ENCODE measurements at places on chromosomes 7 and 10.

GRCh38 chr7:83001362-83002040, 161.2 kb downstream of the PCLO start:
- no peak for DNase-seq

DNA sequence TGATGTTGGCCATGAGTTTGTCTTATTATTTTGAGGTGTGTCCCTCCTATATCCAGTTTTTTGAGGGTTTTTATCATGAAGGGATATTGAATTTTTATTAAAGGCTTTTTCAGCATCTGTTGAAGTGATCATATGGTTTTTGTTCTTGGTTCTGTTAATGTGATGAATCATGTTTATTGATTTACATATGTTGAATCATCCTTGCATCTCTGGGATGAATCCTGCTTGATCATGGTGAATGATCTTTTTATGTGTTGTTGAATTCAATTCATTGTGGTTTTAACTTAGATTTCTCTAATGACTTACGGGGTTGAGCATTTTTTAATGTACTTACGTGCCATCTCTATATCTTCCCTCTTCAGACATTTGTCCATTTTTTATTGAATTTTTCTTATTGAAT, 22.9 kb downstream of the DLD start:
- no peak for DNase-seq

- no peak for DNase-seq
Measured at GRCh38 chr10:17588420-17588819, 28.8 kb downstream of the HACD1 start.

DNA sequence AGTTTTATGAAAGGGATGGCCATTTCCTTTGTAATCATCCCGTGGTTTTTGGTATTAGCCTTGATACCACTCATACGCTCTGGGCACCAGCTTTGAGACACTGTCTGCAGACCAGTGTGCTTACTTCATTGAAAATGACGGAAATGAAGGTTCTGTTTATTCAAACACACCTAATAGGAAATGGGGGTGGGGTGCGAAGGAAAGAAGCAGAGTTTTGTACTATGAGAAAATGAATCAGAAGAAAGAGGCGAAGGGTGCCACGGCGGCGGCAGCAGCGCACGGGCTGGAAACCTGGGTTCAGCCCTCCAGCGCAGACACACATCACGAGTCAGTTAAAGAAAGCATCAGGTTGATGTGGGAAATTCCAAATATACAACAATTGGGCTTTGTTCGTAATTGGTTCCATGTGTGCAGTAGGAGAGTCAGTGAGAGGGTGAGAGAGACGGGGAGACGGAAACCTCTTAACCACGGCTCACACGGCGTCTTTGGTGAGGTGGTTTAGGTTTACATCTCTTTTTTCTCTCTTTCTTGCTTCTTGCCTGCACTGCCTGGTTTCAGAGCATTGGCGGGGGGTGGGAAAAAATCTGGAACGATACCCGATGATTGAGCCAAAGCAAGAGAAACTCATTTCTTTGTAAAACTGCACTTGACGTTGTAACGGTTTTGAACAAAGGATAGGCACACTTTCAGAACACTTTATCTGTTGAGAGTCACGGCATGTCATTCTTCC, 321.2 kb downstream of the FRMD4A start:
- DNase-seq, result no peak

- DNase-seq, result no peak
Measured at GRCh38 chr7:50826371-50827172, 43.9 kb upstream of the GRB10 start.

DNA sequence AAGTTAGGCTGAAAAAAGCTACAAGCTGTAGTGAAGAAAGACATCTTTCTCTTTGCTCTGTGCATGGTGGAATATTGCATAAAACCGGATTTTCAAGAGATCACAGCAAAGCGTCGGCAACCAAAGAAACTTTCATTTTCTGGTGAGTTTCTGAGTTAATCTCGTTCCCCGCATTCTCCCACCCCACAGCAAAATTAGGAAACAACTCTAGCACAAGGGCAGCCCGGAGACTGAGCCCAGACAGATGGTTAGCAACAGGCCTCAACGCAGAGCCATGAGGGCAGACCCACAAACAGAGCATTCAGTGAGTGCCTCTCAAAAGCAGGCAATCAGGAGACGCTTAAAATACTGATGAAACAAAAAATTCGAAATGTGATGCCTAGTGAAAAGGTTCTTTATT, 396.1 kb upstream of the KLF6 start:
- DNase-seq, result no peak

DNA sequence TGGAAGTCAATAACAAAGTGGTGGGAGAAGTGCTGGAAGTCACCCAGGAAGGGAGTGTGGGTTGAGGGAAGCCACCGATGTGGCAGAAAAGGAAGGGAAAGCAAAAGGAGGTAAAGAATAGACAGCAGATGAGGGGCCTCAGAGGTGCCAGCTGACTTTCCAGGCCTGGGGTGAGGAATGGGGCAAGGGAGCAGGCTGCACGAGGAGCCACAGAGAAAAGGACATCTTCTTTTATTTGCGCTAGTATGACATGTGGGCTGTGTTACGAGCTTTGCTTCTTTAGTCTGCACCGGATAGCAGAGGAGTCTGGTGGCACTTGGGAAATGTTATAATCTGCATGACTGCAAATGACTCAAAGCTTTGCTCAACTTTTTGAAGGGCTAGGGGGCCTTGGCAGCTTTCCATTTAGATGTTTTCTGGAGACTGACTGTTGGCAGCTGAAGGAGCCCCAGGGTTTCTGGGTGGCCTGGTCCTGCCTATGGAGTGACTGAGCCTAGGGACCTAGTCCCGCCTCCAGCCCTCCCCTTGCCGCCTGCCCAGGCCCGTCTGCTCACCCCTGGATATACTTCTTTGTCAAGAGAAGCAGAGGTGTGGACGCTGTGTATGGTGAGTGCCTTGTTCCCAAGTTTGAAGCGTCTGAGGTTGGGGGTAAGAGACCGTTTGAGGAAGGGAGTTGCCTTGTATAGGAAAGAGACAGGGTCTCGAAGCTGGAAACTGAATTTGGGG, 5.1 kb downstream of the PRXL2A start:
- DNase-seq, result no peak

DNA sequence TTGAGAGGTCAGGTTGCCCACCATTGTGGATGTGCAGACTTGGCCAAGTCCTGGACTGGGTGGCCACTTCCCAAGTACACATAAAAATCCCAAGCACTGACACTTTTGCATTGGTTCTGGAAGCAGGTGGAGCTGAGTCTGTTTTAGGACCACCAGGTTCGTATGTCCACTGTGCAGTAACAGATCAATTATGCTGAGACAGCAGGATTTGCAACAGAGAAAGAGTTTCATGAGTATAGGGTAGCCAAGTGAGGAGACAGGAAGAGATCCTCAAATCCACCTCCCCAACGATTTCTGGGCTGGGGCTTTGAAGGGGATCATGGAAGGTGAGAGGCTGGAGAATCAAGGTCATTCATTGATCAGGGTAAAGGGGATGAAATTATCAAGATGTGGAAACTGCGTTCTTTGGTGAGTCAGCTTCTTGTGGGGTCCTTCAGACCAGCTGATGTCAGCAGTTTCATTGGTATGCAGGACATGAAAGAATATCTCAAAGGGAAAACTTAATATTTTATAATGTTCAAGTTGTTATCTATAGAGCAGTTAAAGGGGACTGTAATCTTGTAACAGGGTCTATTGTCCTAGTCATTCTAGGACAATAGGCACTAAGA, 277.7 kb downstream of the GALNT17 start:
- DNase-seq, result no peak

GRCh38 chr7:117165656-117166055, 157.2 kb downstream of the WNT2 start:
- DNase-seq, result no peak

GRCh38 chr10:28890121-28890950, 213.0 kb downstream of the BAMBI start:
- DNase-seq, result no peak

GRCh38 chr10:14050598-14050997, 280.1 kb downstream of the FRMD4A start:
- no peak for DNase-seq

GRCh38 chr10:122225330-122225729, 45.8 kb upstream of the BTBD16 start:
- DNase-seq, result no peak

GRCh38 chr7:134927723-134928122, 58.6 kb upstream of the AGBL3 start:
- DNase-seq, result no peak

- no peak for DNase-seq
Measured at GRCh38 chr10:108791030-108791429, 1132.3 kb downstream of the XPNPEP1 start.

GRCh38 chr10:10533437-10533836, 484.2 kb upstream of the CELF2 start:
- DNase-seq, result no peak

GRCh38 chr10:93039721-93040120, 20.9 kb upstream of the CYP26C1 start:
- no peak for DNase-seq

DNA sequence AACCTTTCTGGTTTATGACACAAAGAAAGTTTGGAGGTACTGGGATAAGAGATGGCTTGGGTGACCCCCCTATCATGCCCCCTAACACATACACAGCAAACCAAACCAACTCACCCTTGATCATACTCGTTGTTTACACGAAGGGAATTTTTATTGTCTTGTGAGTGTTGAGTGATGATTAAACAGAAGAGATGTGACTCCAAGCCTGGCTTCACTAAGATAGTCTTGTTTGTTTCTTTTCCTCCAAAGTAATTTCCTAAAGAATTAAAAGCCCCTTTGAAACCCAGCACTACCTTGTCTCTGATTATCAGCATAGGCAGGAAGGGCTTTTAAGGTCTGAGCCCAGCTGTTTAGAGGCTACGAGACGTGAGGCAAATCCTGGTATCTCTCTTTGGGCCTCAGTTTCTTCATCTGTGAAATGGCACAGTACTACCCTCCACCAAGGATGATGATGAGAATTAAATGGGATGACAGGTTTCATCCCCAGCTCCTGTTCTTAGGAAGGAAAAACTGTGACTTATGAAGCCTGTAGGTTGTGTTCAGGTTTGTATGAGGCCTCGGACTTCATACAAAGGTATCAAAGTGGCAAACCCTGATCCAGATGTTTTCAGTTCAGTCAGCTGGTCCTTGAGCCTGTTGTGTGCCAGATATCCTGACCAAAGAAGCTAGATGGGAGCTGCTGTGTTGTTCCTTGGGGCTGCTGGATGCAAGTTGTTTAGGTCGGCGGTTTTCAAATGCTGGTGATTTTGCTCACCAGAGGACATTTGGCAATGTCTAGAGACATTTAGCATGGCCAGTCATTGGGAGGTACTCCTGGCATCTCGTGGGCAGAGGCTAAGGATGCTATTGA, 51.8 kb downstream of the TCF7L2 start:
- DNase-seq, result no peak

All from cerebellar nuclear complex (tissue), 1 donor.